SW 1271 (cell line): ENCODE measurements at places on chromosomes 7 and 10.

- no peak for DNase-seq
These were observed 1174.9 kb upstream of the AUTS2 start for GRCh38 chr7:68423356-68423755.

DNA sequence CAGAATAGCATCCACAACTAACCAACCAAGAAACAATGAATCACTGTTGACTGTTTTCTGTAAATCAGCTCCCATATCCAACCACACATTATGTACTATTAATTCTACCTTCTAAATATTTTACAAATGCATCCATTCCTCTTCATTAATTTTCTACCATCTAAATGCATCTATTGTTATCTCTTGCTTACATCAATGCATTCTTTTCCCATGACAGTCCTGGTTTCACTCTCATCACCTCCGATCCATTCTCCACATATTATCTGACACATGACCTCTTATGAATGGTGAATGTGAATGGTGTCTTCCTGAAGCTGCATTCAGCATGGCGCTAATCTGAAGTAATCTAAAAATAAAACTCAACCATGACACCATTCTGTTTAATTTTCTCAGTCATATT, 153.8 kb upstream of the CALCR start:
- no peak for DNase-seq

DNA sequence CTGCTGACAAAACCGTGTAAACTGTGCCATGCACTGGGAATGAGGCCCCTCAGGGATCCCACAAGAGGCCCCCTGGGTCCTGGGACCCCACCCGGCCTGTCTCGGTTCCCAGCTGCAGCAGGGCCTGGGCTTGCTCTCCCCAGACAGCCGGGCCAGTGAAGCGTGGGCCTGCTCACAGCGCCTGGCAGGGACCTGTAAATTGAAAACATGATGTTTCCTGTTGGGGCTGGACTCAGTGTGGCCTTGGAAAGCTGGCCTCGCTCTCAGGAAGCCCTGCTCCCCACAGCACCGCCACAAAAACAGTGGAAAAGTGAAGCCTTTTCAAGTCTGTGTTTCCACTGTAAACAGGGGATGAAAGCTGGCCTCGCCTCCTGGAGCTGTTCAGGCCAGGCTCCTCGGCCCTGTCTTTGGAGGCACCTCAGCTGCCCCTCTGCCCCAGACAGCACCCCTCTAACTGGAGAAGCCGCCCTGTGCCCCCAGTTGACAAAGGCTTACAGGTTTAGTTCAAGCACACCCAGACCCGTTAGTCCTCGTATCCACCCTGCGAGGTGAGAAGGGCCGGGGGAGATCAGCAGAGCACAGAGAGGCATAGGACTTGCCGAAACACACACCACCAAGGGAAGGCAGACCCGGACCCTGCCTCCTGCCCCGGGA, 108.3 kb downstream of the ZMIZ1 start:
- DNase-seq, result no peak

- DNase-seq, result peak; percentile 74
These were observed 83.1 kb upstream of the IGFBP3 start for GRCh38 chr7:46003896-46004875.

- DNase-seq, result no peak
These were observed 10.7 kb downstream of the NODAL start for GRCh38 chr10:70430493-70431445.

GRCh38 chr10:22308390-22308789, 7.8 kb upstream of the COMMD3 start:
- no peak for DNase-seq

- DNase-seq, result no peak
These were observed 918 bp downstream of the PWWP2B start for GRCh38 chr10:132397671-132398565.

DNA sequence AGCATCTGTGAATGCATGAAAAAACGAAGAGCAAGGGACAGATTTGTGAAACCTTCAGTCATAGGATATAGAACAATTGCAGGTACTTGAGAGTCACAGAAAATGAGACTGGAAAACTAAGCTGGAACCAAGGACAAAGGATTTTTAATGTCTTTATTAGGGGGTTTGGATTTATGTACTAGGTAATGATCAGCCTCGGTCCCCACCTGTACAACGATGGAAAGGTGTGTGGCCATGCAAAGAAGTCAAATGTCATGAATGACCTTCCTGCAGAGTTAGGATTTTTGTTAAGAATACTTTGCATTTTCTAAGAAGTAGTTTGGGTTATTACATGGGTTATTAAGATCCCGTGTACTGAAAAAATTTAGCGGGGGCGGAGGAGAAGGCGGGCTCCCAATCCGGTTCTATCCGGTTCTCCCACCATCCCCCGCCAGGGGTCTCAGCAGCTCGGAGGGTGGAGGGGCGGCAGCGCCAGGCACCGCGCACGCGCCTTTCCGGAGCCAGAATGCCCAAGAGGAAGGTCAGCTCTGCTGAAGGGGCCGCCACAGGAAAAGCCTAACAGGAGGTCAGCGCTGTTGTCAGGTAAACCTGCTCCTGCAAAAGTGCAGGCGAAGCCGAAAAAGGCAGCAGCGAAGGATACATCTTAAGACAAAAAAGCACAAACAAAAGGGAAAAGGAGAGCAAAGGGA, 327.5 kb upstream of the PLXDC2 start:
- DNase-seq, result no peak

DNA sequence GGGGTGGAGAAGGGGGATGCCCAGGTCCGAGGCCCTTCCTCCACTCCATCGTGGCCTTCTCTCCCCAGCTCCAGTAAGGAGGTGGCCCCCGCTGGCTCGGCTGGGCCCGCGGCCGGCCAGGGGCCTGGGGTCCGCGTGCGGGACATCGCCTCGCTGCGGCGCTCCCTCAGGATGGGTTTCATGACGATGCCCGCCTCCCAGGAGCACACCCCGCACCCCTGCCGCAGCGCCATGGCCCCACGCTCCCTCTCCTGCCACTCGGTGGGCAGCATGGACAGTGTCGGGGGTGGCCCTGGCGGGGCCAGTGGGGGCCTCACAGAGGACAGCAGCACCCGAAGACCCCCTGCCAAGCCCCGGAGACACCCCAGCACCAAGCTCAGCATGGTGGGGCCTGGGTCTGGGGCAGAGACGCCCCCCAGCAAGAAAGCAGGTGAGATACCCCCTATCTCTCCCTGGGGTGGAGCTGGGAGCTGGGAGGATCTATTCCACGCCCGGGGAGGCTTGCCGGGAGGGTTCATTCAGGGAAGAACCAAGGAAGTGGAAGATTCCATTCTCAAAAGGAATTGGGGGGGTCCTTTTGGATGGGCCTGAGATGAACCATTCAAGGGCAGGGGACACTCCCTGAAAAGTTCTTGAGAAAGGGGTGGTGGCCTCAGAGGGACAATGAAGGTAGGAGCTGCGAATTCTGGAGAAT, 3.2 kb downstream of the NYAP1 start:
- peak; percentile 41 for DNase-seq

GRCh38 chr10:103824281-103824680, 31.1 kb downstream of the SH3PXD2A start:
- no peak for DNase-seq

GRCh38 chr7:98038731-98039130, 48.7 kb upstream of the OCM2 start:
- DNase-seq, result no peak

DNA sequence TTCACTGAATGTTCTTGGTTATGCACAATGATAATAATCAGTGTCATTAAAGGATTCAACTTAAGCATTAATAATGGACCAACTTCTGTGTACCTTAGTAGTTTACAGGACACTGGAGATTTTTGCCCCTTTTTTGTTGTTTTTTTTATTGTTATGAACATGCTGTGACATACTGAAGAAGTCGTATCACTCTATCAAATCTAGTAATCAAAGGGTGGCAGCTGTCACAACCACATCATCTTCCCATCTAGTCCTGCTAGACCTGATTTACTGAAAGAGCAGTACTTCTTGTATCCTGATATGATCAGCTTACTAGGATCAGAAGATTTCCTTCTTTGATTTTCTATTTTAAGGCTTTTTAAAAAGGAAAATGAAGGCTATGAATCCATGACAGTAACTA, 504.6 kb upstream of the CELF2 start:
- no peak for DNase-seq

DNA sequence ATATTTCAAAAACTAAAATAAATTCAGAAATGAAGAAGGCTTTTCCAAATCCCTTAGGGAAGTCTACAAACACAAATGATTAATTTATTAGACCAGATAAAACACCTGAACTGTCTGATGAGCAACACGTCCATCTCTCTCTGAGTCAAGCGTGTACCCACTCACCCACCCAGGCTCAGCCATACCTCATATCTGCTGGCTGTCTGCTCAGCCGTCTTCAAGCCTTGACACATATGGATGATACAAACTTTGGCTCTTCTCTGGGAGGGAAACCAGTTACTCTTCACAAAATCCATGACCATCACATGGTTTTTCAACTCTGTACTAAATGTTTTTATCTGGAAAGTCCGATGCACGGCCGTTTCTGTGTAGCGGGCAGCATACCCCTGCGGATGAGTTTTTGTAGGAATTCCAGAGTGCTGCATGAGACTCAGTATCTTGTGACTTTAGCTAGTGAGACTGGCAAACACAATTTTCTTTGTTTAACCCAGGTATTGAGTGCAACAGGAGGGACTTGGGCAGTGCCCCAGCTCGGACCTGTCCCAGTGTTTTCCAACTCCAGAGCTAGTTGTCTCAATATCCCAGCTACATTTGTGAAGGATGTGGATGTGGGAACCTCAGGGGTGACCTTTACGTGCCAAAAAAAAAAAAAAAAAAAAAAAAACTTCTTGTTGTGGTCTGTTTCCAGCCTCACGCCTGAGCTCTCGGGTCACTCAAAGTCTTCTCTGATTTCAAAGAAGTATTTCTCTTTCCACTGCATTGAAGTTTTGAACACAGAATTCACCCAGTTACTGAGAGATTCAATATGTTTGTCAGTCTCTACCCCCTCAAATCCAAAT, at the start of gene C10orf90:
C10orf90 (minus strand) TSS at position 638 of the 839 bp plus-strand sequence; CDS start at position 425, 213 bp downstream.
- no peak for DNase-seq

GRCh38 chr10:13659887-13660550, 73.3 kb downstream of the PRPF18 start:
- DNase-seq, result no peak

- DNase-seq, result no peak
These were observed 140.9 kb upstream of the NRBF2 start for GRCh38 chr10:62992145-62992721.

GRCh38 chr7:127751490-127752448, 99.8 kb downstream of the SND1 start:
- no peak for DNase-seq

DNA sequence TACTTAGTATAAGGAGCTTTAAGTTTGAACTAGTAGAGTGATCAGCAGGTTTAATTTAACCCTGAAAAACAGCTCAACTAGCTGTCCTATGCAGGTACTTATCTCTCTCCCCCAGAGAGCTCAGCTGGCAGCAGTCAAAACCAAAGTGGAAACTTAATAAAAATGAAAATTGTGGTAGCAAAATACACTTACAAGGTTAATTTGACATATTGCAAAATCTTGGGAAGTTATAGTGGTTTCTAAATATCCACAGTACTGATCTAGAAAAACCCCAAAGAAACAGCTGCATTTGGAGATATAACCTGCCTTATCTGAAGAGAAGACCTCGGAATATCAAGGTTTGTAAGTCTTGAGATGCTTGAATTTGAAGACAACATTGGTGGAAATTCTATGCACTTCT, 269.2 kb downstream of the RNLS start:
- no peak for DNase-seq

DNA sequence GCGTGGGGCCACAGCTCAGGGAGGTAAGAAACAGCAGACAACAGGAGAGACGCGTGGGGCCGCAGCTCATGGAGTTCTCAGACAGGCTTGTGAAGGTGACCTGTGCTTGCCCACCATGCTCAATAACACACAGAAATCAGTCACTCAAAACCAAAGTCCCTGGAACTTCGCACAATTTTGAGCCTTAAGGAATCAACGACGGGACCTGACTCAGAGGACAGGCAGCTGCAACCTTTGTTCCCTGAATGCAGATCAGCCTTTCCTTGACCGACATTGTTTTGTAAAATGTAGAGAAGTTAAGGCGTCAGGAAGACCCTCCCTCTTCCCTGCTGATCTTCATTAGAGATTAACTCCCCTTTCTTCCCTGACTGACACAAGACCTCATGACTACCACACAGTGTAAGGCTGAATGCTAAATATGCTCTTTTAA, 8.5 kb upstream of the KNDC1 start:
- no peak for DNase-seq

DNA sequence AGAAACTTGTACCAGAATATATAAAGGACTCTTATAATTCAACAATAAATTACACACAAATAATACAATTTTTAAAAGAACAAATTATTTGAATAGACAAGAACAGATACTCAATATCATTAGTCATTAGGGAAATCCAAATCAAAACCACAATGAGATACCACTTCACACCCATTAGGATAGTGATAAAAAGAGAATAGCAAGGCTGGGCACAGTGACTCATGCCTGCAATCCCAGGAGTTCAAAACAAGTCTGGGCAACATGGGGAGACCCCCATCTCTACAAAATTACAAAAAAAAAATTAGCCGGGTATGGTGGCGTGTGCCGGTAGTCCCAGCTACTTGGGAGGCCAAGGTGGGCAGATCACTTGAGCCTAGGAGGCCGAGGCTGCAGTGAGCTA, 52.2 kb upstream of the KCNIP2 start:
- no peak for DNase-seq

DNA sequence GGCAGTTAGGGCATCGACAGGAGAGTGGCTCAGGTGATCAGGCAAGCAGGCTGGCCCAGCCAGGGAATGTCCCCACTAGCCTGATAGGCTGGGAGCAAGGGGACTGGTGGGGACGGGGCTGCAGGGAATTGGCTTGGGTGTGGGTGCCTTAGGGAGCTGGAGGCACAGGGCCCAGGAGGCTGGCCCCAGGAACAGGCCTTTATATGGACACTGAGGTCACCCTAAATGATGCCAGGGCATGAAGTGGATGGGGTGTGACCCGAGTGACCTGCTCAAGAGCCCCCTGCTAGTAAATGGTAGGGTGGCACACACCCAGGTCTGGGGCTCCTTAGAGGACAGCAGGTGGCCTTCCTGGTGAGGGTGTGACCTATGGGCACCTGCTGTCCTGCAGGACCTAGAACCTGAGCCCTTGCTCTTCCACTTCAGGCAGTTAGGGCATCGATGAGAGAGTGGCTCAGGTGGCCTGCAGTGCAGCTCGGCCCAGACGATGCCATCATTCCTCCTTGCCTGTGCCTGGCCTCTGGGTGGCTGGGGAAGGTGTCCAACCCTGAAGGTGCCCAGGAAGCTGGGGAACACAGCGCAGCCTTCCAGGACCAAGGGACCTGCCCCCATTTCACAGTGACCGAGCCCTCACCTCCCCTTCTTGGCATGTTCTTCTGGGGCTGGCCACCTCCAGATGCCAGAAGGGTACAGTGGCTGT, 51.7 kb upstream of the LEP start:
- no peak for DNase-seq

- DNase-seq, result no peak
These were observed 820.6 kb upstream of the KCND2 start for GRCh38 chr7:119452401-119452800.

DNA sequence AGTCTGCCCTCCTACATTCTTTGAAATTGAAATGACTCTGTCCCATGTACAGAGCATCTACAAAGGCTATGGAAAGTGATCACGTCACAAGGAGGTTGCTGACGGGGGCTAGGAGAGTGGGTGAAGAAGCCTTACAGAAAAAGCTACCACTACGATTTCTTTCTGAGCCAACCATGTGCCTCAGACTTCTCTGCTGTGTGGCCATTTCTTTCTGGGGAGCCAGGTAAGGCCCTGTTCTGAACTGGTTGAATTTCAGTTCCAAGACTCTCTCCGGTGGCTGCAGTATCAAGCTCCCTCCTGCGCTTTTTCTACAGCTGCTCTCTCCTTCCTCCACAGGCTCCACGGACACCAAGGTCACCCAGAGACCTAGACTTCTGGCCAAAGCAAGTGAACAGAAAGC, 112.5 kb upstream of the PRSS1 start:
- no peak for DNase-seq
